CD4-positive, alpha-beta memory T cell (primary cell): ENCODE measurements at places on chromosomes 5 and 9. TPM values are rescaled to one million over a fixed set of nuclear protein-coding genes. Genes with fewer than 3 reads are reported as not detected.
A peak's percentile ranks its signal among the peaks of the same experiment; 100 is the strongest.

CMBL gene
- 1.5 TPM for total RNA-seq

DNA sequence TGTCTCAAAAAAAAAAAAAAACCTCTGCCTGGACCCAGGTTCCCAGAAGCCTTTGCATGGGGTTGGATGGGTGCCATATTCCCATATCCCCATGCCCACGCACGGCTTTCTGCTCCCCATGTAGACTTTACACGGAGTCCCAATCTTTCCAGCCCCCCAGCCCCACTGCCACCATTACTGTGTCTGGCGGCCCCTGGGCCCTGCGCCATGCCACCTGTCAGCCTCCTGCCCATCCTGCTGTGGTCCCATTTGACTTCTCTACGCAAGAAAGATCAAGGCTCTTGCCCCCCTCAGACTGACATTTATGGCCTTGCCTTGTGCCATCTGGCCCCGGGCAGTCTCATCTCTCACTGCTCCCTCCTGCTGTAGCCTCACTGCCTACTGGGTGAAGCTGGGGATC, 6.5 kb upstream of the AK1 start:
- no peak for DNase-seq
- H3K27me3 ChIP-seq = no peaks in the 10 kb centered on the region
- peaks cover 28% of the 10 kb centered on the region for H3K36me3 ChIP-seq
- no peak overlapping the region for H3K4me3 ChIP-seq
- H3K27ac ChIP-seq = no peak overlapping the region

DNA sequence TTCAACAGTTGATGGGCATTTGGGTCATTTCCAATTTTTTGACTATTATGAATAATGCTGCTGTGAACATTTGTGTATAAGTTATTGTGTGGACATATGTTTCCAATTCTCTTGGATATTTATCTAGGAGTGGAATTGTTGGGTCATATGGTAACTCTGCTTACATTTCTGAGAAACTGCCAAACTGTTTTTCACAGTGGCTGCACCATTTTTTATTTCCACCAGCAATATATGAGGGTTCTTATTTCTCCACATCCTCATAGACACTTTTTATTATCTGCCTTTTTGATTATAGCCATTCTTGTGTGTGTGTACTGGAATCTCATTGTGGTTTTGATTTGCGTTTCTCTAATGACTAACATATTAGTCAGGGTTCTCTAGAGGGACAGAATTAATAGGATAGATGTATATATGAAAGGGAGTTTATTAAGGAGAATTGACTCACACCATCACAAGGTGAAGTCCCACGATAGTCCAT, 14.7 kb upstream of the MED27 start:
- H3K4me1 ChIP-seq = no peaks in the 10 kb centered on the region
- H3K27ac ChIP-seq = no peak overlapping the region
- H3K27me3 ChIP-seq = peaks cover 3% of the 10 kb centered on the region
- no peak for DNase-seq

ENC1 gene
- total RNA-seq = 0.61 TPM

GRCh38 chr9:81517954-81518353, 171.4 kb downstream of the TLE1 start:
- H3K4me1 ChIP-seq = no peaks in the 10 kb centered on the region
- no peak overlapping the region for H3K27ac ChIP-seq
- DNase-seq = no peak
- H3K36me3 ChIP-seq = no peaks in the 10 kb centered on the region
- no peaks in the 10 kb centered on the region for H3K27me3 ChIP-seq
- no peak overlapping the region for H3K4me3 ChIP-seq

RASGRF2 gene
- total RNA-seq = 33.7 TPM

GRCh38 chr5:163504079-163504931, 1.1 kb upstream of the MAT2B start:
- H3K4me3 ChIP-seq = peak overlapping the region; percentile 75
- H3K27me3 ChIP-seq = no peaks in the 10 kb centered on the region
- peak; percentile 24 for DNase-seq
- peak overlapping the region; percentile 90 for H3K27ac ChIP-seq
- no peaks in the 10 kb centered on the region for H3K36me3 ChIP-seq
- peaks cover 29% of the 10 kb centered on the region for H3K4me1 ChIP-seq

DNA sequence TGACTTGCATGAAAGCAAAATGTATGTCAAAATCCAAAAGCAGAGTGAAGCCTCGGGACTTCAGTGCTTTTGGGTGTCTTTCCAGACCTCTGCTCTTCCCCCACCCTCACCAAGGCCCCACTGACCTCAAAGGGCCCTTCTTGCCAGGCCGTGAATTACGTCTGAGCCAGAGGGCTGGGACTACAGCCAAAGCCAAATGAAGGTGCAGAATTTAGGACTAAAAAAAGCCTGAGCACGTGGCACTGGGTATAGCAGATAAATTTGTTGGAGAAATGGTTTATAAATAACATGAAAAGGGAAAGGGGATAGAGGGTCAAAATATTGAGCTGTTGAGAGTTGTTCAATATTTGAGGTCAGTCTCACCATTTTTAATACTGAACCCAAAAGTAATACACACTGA, 163.4 kb downstream of the GHR start:
- no peak overlapping the region for H3K4me3 ChIP-seq
- no peak for DNase-seq
- H3K27ac ChIP-seq = no peak overlapping the region
- no peaks in the 10 kb centered on the region for H3K36me3 ChIP-seq

- H3K27me3 ChIP-seq = no peaks in the 10 kb centered on the region
- H3K4me1 ChIP-seq = no peaks in the 10 kb centered on the region
- no peak overlapping the region for H3K27ac ChIP-seq
- no peak for DNase-seq
- H3K36me3 ChIP-seq = no peaks in the 10 kb centered on the region
Measured at GRCh38 chr9:127351182-127352166, 45.5 kb upstream of the SLC2A8 start.

GRCh38 chr9:121153642-121154041, 48.0 kb downstream of the RAB14 start:
- no peak for DNase-seq
- H3K27ac ChIP-seq = no peak overlapping the region
- H3K4me1 ChIP-seq = peaks cover 13% of the 10 kb centered on the region
- H3K4me3 ChIP-seq = no peak overlapping the region
- H3K27me3 ChIP-seq = no peaks in the 10 kb centered on the region
- H3K36me3 ChIP-seq = peaks cover 53% of the 10 kb centered on the region
